ENCODE measurements at places on chromosomes 5 and 9. TPM values are rescaled to one million over a fixed set of nuclear protein-coding genes. Genes with fewer than 3 reads are reported as not detected.

ORM1 gene
- 89.6 TPM for total RNA-seq

C9orf153 gene
- total RNA-seq: 0.12 TPM

- DNase-seq: no peak
- H3K27ac ChIP-seq: no peak overlapping the region
- H3K4me1 ChIP-seq: no peaks in the 10 kb centered on the region
- H3K4me3 ChIP-seq: no peak overlapping the region
These were observed 137.1 kb downstream of the SUSD1 start for GRCh38 chr9:112038017-112038408.

DNA sequence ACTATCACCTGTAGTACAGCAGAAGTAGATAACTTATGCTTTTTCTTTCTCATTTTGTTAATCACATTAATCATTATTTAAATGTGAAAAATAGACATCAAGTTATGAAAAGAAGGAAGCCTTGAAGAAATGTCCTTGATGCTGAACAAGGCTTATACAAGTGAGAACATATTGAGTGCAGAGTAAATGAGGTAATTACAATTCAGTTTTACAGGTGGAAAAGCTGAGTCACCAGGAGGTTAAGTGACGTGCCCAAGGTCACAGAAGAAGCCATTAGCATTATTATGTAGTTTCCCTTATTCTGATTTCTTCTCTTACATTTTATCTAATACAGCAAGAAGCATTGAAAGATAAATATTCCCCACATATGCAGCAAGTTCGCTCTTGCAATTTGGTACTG is 998.5 kb upstream of the CDH6 start:
- no peaks in the 10 kb centered on the region for H3K27me3 ChIP-seq
- H3K36me3 ChIP-seq: no peaks in the 10 kb centered on the region
- no peaks in the 10 kb centered on the region for H3K4me1 ChIP-seq

- H3K4me3 ChIP-seq: no peak overlapping the region
- no peak overlapping the region for H3K27ac ChIP-seq
- no peak for DNase-seq
- H3K36me3 ChIP-seq: peaks cover 45% of the 10 kb centered on the region
- H3K4me1 ChIP-seq: peaks cover 4% of the 10 kb centered on the region
- no peaks in the 10 kb centered on the region for H3K27me3 ChIP-seq
These were observed 6.1 kb downstream of the TBC1D13 start for GRCh38 chr9:128792978-128793686.

DNA sequence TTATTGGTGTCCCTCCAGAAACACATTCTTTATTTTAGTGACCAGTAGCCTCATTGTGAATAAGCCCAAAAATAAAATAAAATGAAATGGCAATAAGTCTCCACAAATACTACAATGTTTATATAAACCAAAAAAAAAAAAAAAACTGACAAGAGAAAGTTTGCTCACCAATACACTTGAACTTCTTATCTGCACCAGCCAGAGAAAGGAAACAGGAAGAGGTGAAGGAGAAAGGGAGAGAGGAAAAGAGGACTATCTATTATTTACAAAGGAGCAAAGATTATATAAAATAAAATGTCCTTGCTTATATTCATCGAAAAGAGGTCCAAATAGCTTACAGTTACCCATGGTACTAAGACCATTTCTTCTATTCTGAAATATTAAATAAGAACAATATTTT is 176.4 kb upstream of the CCNG1 start:
- no peaks in the 10 kb centered on the region for H3K4me1 ChIP-seq
- no peak overlapping the region for H3K4me3 ChIP-seq
- no peaks in the 10 kb centered on the region for H3K36me3 ChIP-seq
- no peaks in the 10 kb centered on the region for H3K27me3 ChIP-seq
- no peak for DNase-seq

- no peaks in the 10 kb centered on the region for H3K27me3 ChIP-seq
- H3K4me1 ChIP-seq: peaks cover 10% of the 10 kb centered on the region
- DNase-seq: peak; percentile 2
- H3K27ac ChIP-seq: peak overlapping the region; percentile 94
- no peak overlapping the region for H3K4me3 ChIP-seq
- H3K36me3 ChIP-seq: no peaks in the 10 kb centered on the region
These were observed 2.0 kb upstream of the IRF1 start for GRCh38 chr5:132492386-132493125.

DNA sequence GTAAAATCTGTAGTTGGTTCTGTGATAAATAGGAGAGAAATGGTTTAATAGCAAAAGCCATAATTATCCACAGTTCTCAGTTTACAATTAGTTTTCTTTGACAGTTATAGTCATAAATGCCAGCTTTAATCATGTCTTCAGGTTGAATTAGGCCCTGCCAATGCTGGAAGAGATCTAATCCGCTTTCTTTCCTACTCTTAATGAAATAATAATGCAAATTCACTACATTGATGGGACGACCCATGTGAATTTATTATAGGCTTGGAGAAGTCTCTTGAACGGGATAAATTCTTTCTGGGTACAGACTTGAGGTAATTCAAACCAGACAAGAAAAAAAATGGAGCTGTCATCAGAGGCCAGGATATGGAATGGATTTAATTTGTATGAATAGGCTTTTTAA is 950.4 kb downstream of the EFNA5 start:
- no peak overlapping the region for H3K27ac ChIP-seq
- no peaks in the 10 kb centered on the region for H3K27me3 ChIP-seq
- no peak overlapping the region for H3K4me3 ChIP-seq
- no peaks in the 10 kb centered on the region for H3K36me3 ChIP-seq

GRCh38 chr9:76358628-76359280 is 35.5 kb downstream of the RFK start:
- H3K27ac ChIP-seq: no peak overlapping the region
- H3K4me3 ChIP-seq: no peak overlapping the region
- no peaks in the 10 kb centered on the region for H3K4me1 ChIP-seq

GRCh38 chr5:143401227-143402016 is 2.1 kb downstream of the NR3C1 start:
- no peaks in the 10 kb centered on the region for H3K27me3 ChIP-seq
- no peaks in the 10 kb centered on the region for H3K4me1 ChIP-seq

- DNase-seq: peak; percentile 37
- H3K27me3 ChIP-seq: no peaks in the 10 kb centered on the region
- no peaks in the 10 kb centered on the region for H3K36me3 ChIP-seq
- no peak overlapping the region for H3K27ac ChIP-seq
These were observed 78.1 kb upstream of the PRLR start for GRCh38 chr5:35308421-35308820.

DNA sequence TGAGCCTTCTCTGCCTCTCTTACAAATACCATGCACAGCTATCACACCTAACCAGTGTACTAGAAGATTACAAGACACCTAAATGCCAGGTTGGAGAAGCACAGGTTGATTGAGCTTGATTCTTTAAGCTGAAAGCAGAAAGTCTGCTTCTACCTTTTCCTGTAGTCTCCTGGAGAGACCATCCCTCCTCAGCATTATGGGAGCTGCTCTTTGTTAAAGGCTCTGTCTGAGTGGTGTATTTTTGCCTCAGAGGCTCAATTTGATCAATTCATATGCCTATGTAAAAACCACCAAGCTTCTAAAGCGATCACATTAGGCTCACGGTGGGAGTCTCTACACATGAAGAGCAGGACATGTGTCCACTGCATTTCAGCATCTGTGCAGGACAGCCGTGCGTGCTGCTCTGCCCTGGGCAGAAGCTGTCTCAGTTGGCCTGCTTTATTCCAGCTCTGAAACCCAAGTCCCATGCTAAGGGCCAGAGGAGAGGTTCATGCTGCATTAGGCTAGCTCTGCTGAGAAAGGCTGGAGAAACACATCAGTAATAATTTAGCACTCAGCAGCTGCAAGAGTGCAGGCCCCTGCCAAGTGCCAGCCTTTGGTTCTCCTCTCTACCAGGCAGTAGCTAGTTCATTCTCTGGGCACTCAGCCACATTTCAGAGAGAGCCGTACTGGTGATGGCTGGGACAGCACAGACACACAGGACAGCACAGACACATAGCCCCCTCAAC is 41.7 kb downstream of the TMEM167A start:
- H3K36me3 ChIP-seq: no peaks in the 10 kb centered on the region
- no peaks in the 10 kb centered on the region for H3K27me3 ChIP-seq
- peaks cover 16% of the 10 kb centered on the region for H3K4me1 ChIP-seq
- H3K4me3 ChIP-seq: no peak overlapping the region
- DNase-seq: peak; percentile 80
- no peak overlapping the region for H3K27ac ChIP-seq

- no peak overlapping the region for H3K4me3 ChIP-seq
- no peaks in the 10 kb centered on the region for H3K36me3 ChIP-seq
- no peaks in the 10 kb centered on the region for H3K4me1 ChIP-seq
- DNase-seq: no peak
These were observed 32.4 kb downstream of the RASEF start for GRCh38 chr9:83030391-83031107.

GRCh38 chr5:84287951-84288350 is 96.7 kb downstream of the EDIL3 start:
- H3K36me3 ChIP-seq: no peaks in the 10 kb centered on the region
- no peak overlapping the region for H3K4me3 ChIP-seq
- H3K27ac ChIP-seq: no peak overlapping the region
- no peak for DNase-seq

DNA sequence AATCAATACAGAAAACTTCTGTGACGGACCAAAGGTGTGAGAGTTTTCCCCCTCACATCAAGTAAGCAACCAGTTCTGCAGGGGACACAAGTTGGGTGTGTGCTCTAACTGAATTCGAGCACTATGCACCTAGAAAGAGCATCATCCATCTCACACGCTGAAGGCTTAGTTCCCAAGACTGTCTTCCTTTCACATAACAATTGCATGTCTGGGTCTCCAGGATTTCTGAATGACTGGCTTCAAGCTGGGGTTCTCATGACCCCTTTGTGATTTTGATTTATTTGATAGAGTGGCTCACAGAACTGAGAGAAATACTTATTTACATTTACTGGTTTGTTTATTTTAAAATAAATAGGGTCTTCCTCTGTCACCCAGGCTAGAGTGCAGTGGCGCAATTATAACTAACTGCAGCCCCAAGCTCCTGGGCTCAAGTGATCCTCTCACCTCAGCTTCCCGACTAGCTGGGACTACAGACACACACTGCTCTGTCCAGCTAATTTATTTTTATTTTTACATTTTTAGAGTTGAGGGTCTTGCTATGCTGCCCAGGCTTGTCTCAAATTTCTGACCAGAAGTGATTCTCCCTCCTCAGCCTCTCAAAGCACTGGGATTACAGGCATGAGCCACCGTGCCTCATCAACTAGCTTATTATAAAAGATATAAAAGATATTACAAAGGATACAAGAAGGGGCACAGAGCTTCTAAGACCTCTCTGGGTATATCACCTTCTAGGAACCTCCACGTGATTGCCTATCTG is 316.7 kb upstream of the CDH12 start:
- DNase-seq: no peak
- H3K4me3 ChIP-seq: no peak overlapping the region
- H3K27me3 ChIP-seq: no peaks in the 10 kb centered on the region
- no peak overlapping the region for H3K27ac ChIP-seq
- no peaks in the 10 kb centered on the region for H3K36me3 ChIP-seq
- no peaks in the 10 kb centered on the region for H3K4me1 ChIP-seq

- peaks cover 4% of the 10 kb centered on the region for H3K4me1 ChIP-seq
- no peaks in the 10 kb centered on the region for H3K27me3 ChIP-seq
- H3K27ac ChIP-seq: no peak overlapping the region
- H3K36me3 ChIP-seq: no peaks in the 10 kb centered on the region
- no peak overlapping the region for H3K4me3 ChIP-seq
These were observed 15.7 kb downstream of the TTC23L start for GRCh38 chr5:34854459-34855174.

DNA sequence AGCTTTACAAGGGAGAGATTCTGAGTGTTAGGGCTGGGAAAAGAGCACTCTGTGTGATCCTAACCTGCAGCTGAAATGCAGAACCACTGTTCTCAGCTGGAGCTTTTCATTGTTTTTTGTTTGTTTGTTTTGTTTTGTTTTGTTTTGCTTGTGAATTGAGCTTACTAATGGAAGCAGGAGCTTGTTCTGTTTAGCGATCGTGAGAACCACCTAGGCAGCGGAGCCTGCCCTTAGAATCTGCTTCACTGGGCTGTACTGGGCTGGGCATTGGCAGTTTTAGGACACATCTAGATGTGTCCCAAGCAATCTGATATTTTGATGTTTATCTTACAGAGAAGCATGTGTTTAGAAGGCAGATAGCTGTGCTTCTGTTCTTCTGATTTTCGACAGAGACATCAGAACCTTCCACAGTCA is 14.3 kb downstream of the SYK start:
- H3K27ac ChIP-seq: no peak overlapping the region
- H3K36me3 ChIP-seq: no peaks in the 10 kb centered on the region
- no peak overlapping the region for H3K4me3 ChIP-seq
- no peaks in the 10 kb centered on the region for H3K27me3 ChIP-seq

GRCh38 chr5:68285075-68285840 is 69.7 kb downstream of the PIK3R1 start:
- H3K36me3 ChIP-seq: peaks cover 18% of the 10 kb centered on the region
- no peak overlapping the region for H3K27ac ChIP-seq
- no peak overlapping the region for H3K4me3 ChIP-seq
- H3K27me3 ChIP-seq: no peaks in the 10 kb centered on the region
- DNase-seq: no peak
- peaks cover 18% of the 10 kb centered on the region for H3K4me1 ChIP-seq

DNA sequence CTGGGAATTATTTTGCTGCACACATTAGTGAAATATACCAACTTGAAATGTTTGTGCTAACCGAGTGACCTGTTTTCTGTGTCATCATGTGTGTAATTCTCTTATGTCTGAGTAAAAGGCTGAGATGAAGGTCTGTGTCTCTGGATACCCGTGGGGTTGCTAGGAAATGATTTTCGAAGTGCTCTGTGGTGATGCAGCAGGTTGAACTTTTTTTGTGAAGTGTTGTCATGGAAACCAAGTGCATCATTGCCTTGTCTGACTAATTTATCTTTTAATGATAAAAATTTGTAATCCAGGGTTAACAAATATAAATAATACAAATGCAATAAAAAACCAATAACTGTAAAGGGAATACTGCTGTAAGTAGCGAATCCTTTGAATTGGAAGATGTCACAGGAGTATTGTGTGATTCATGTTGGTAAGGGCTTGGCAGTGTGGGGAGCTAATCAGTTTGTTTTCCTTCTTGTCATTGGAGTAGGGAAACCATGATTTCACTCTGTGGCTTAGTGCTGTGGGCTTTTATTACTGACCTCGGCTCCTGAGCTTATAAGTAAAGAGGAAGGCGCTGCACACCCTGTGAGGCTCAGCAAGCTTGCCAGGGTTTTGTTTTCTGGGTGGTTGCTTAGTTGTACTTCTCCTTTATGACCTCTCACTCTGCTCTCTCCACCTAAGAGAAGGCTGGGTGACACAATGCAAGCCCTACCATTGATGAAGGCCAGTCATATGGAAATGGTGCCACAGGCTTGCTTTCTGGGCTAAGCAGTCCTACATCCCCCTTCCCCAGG is 22.3 kb downstream of the PDE8B start:
- H3K27ac ChIP-seq: no peak overlapping the region
- H3K4me1 ChIP-seq: no peaks in the 10 kb centered on the region
- no peak for DNase-seq
- H3K36me3 ChIP-seq: no peaks in the 10 kb centered on the region
- H3K4me3 ChIP-seq: no peak overlapping the region
